ENCODE measurements at places on chromosomes 6 and 20.

DNA sequence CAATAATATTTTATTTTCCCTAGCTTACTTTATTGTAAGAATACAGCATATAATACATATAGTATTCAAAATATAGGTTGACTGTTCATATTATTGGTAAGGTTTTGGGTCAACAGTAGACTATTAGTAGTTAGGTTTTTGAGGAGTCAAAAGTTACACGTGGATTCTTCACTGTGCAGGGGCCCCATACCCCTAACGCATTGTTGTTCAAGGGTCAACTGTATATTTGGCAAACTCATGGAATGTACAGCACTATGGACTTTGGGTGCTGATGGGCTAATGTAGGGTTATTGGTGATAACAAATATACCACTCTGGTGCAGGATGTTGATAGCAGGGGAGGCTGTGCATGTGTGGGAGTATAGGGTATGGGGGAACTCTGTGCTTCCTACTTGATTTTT lies 397.2 kb downstream of the BCKDHB start:
- no peak for DNase-seq

- DNase-seq = no peak
Measured at GRCh38 chr6:132763269-132763668, 5.6 kb upstream of the VNN2 start.

- no peak for DNase-seq
Measured at GRCh38 chr20:41671143-41671542, 53.0 kb upstream of the CHD6 start.

- DNase-seq = no peak
Measured at GRCh38 chr6:3653528-3654070, 97.9 kb downstream of the PXDC1 start.

DNA sequence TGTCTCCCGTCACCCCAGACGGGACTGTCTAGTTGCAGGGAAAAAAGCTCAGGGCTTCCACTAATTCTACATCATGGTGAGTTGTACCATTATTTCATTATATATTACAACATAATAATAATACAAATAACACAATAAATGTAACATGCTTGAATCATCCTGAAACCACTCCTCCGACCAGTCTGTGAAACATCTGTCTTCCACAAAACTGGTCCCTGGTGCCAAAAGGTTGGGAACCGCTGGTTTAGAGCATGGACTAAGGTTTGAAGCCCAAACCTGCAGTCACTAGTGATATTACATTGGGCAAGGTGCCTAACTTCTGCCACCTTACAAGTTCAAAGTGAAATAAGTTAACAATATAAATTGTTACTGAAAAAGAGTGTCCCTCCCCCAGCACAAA lies 175.7 kb downstream of the PDE10A start:
- DNase-seq = peak; percentile 67

DNA sequence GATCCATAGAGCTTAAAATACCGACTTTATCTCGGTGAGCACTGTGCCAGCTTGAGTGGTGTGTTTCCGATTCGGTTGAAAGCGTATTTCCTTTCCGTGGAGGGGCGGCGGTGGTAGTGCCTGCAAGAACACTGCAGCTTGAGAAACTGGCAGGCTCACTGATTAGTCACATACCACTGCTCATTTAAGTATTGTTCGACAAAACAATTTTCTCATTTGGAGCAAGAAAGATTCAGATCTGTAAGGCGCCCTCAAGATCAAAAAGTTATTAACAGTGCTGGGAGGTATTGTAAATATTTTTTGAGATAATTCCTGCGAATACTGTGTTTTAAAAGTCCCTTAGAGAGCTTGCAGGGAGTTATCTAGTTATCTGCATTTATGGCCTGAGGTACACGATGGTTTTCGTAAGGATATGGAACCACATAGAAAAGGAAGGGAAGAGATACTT lies 1.3 kb downstream of the MAPK14 start:
- DNase-seq = peak; percentile 88

GRCh38 chr20:55500130-55500529 lies 505.2 kb downstream of the CBLN4 start:
- DNase-seq = no peak

- peak; percentile 65 for DNase-seq
Measured at GRCh38 chr6:72953971-72954381, 271.3 kb downstream of the KHDC1L start.

GRCh38 chr20:62368392-62368975 lies 1.4 kb upstream of the LAMA5 start:
- no peak for DNase-seq

DNA sequence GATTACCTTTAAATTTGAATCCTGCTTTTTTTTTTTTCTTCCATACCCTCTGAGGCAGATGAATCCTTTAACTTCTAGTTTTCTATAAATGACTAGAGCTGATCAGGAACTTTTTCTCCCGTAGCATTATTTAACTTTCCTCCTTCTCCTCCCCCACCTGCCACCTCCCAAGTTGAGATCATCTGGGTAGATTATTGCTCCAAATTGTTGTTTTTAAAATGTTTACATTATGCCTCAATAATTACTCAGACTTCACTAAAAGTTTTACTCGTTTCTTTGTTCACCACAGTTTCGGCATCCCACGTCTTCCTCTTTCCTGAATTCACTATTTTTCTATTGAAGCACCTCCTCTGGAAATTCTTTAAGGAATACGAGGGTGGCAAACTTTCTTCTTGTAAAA lies 16.6 kb upstream of the SCUBE3 start:
- no peak for DNase-seq

DNA sequence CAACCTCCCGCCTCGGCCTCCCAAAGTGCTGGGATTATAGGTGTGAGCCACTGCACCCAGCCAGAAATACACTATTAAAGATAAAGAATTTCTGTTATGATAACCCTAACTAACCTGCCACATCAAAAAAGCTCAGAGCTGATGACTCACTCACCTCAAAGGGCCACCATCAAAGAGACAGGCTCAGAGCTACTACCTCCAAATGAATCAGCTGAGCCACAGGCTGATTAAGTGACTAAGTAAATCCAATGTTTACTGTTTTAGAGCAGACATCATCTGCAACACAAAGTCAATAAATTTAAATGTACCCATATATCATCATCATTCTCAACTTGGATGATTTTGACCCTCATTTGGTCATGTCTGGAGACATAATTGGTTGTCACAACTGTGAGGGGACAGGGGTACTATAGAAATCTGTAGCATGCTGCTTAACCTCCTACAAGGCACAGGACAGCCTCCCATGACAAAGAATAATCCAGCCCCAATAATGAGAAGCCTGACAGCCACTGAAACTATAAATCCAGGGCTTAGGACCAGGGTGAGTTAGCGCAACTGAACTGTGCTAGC lies 106.5 kb downstream of the ATP9A start:
- no peak for DNase-seq

DNA sequence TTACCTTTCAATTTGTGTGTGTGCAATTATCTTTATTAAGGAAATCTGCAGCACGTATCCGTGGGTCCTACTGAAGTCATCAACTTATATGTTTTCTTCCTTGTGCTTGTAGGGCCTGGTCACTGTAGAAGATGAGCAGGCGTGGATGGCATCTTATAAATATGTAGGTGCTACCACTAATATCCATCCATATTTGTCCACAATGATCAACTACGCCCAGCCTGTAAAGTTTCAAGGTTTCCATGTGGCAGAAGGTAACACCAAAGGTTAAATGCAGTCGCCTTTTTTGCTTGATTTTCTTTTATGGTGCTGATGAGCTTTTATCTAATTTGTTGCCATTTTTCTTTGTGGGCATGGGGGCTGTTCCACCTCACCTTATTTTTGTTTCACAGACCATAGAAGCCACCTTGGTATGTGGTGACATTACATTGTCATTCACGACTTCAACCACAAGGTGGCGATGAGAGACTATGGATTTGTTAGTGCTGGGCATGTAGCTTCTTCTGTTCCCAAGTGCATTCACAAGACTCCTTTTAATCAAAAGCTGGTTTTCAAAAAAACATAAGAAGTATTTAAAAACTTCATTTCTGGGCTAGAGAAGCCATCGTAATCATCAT lies 106.5 kb upstream of the LAMP5 start:
- peak; percentile 83 for DNase-seq
